NCI-H2171 treated with DMSO at 0.1 percent for 48 hours (cell line): ENCODE measurements at places on chromosomes 2 and 18.

GRCh38 chr2:69214898-69215297 lies 172.1 kb downstream of the GFPT1 start:
- DNase-seq: peak; percentile 31

DNA sequence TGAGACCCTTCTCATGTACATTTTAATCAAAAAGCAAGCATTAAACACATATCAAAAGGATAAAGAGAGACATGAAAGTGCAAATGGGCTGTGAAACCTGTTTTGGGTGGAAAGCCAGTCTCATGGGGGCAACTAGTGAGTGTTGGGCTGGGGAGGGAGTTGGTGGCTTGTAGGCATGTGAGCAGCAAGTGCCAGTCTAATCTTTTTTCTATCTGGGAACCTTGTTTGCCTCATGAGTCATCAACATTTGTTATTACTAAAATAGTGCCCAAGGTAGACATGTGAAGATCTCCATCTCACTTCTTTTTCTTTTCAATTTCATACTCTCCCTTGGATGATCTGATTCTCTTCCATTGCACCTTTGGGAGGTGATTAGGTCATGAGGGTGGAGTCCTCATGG lies 613.9 kb upstream of the GYPC start:
- no peak for DNase-seq

DNA sequence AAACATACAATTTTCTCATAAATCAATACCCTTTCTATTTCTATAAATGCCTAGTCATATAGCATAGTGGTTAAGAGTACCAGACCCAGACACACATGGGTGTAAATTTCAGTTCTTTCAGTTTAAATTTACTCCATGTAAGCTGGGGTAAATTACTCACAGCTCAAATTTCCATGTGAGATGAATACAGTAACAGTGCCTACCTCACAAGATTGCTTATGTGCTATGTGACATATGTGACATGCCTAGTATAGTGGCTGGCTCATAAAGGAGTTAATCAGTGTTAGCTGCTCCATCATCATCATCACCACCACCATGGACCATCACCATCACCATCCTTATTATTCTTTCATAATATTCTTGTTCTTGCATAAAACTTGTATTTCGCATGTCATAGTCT lies 61.6 kb upstream of the CD302 start:
- DNase-seq: no peak

GRCh38 chr2:65786765-65787164 lies 354.4 kb upstream of the SPRED2 start:
- DNase-seq: no peak

DNA sequence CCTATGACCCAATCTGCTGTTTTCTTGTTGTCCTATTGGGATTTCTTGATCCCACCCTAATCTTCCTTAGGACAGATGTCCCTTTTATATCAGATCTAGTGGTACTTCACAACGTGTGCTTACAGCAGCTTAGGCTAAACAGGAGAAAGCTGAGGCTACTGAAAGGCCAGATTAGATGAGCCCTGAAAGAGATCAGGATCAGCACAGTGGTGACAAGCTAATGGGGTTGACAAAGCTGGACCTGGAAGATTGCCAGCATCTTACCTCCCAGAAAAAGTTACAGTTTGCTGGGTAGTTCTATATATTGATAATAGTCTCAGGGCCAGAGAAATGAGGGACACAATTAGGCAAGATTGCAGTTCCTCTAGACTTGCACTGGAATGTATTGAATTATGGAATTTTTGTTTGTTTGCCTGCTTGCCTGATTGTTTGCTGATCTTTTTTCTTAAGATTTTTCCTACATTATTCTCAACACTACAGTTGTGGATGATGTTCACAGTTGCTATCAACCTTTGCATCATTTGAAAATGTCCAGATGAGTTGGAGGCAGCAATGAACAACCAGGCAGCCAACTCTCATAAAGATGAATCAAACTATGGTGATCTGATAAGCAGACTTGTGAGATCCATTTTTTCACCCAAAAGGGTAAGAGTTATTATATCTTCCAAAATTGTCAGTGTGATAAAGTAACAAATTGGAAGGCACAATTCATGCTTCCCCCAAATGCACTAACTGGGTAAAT lies 49.1 kb upstream of the PIK3C3 start:
- DNase-seq: no peak

- no peak for DNase-seq
Observed at GRCh38 chr2:200353120-200353519, 46.6 kb downstream of the SPATS2L start.

DNA sequence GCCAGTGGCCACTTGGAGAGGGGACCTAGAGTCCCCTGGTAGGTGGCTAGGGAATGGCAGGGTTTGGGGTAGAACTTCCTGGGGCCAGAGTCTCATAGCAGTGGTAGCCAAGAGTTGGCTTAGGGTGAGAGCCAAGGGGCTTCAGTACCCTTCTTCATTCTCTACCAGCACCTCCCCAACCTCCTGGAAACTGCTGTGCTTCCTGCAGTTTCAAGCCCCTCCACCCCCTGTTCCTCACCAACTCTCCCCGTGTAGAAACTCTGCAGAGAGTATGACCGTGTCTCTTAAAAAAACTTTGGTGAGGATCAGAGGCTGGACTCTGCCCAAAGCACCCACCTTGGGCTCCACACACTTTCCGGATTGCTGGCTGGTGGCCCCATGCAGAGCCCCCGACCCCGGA lies 159.6 kb downstream of the MSH2 start:
- DNase-seq: no peak

GRCh38 chr2:69571189-69571588 lies 72.3 kb downstream of the AAK1 start:
- no peak for DNase-seq

DNA sequence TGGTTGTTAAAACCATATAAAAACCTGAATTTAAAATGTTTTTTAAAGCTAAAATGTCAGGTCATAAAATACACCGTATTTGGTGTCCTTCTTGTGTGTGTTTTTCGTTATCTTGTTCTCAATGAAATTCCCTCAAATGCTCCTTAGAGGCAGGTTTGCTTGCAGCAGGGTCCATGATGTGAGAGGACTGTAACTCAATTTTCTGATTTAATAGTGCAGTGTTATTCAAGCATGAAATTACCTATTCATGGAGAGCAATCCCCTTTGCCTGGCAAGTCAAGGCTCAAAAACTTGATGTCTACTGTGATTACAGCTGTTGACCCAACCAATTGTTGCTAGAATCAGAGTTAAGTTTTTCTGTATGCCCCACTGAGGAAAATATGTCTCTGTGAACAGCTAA lies 318.2 kb downstream of the GALNT13 start:
- DNase-seq: peak; percentile 47

DNA sequence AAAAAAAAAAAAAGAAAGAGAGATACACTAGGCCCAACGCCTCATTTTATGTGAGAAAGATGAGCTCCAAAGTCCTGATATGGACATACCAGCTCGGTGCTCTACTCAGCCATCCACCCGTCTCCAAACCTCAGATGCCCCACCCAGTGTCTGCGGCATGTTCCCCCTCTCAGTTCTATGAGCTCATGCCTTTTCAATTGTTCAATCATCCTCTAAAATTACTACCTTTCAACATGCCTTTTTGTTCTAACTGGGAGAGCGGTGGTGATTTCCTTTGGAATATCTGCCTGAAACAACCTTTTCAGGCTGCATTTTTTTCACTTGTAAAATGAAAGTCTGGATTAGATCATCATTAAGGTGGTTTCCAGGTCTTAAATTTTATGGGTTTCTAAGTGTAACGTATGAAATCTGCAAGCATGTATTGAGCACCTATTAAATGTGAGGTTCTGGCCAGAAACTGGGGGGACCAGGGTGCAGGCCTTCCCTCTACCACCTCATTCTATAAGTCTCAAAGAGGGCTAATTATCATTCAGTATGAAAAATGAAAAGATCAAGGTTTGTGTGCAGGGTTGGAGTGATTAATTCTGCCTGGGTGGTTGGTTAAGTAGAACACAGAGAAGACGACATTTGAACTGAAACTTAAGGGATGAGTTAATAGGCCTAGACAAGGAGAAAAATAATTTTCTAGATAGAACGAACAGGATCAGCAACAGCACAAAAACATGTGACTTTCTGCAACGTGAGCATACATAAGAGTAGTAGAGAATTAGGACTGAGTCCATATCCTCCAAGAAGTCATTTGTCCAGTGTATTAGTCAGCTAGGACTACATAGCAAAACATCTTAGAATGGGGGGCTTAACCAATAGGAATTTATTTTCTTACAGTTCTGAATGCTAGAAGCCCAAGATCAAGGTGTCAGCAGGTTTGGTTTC lies 87.4 kb upstream of the GLS start:
- DNase-seq: no peak

DNA sequence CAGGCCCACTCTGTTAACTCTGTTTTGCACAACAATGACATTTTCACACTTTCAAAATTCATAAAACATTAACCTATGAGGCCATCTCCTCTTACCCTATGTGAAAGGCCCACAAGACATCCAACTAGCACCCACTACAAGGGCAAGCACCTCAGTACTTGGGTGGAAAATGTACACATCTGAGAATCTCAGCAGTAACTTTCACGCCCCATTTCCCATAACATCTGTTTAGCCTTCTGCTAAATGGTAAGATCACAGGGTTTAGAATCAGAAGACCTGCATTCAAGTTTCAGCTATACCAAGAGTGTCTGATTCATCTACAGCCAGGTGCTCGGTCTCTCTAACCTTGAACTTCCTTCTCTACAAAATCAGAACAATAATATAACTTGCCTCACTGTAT lies 89.2 kb downstream of the SP100 start:
- peak; percentile 2 for DNase-seq

DNA sequence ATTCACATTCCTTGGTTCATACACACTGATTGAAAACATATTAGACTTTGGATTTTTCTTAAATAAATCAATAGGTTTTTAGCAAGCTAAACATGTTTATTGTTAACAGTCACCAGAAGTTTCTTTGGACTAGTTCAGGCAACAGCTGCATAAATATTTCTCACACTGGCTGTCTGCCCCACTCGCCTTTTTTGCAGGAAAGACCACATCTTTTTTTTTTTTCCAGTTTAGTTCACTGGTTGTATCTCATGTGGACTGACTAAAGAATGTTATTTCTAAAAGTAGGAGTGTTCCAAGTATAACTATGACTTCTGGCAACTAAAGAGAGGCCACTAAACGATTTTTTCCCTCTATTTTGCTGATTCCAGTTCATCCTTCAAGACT lies 31.1 kb downstream of the SLC40A1 start:
- DNase-seq: no peak
